Aorta (tissue), 5 donors: ENCODE measurements at places on chromosomes 5 and 9. TPM values are rescaled to one million over a fixed set of nuclear protein-coding genes. Genes with fewer than 3 reads are reported as not detected.

DNA sequence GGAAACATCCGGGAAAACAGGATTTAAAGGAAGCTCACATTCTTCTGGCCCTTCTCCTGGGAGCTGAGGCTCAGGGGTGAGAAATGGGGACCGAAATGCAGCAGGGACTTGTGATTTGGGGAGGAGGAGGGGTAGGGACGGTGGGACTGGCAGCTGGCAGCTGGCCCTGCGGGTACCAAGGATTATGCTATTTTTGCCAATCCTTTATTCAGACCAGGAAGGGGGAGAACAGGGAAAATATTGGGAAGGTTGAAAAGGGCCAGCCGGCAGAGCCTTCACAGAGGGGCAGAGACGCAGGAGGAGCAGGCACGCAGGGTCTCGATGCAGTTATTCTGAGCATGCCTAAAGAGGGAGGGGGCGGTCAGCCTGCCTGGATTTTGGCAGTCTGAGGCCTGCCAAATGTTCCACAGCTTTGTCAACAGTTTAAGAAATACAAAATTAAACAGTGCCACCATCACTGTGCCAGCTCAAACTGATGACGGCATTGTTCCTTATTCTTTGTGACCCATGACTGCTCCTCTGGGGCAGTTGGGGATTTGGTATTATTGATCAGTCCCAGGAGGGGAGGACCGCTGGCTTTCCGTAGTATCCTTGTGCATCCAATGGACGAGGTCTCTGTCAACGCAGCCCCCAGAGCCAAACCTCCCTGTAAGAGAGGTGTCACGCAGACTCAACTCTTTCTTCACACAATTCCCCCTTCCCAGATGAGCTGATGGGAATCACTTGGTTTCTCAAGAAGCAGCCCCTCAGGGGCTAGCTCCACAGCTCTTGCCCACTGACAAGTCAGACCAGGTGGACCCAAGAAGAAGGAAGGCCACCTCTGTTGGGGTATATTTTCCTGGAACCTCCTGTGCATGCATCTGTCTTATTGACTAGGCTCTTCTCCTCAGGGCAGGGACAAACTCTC lies 553.3 kb downstream of the BNC2 start:
- DNase-seq, result no peak

GRCh38 chr9:93958819-93959682 lies 3.9 kb upstream of the BARX1 start:
- no peak for DNase-seq

- no peak for DNase-seq
These were observed 784 bp upstream of the MSANTD3 start for GRCh38 chr9:100426189-100426529.

- no peak for DNase-seq
These were observed 8.6 kb upstream of the SV2C start for GRCh38 chr5:76074487-76075065.

DNA sequence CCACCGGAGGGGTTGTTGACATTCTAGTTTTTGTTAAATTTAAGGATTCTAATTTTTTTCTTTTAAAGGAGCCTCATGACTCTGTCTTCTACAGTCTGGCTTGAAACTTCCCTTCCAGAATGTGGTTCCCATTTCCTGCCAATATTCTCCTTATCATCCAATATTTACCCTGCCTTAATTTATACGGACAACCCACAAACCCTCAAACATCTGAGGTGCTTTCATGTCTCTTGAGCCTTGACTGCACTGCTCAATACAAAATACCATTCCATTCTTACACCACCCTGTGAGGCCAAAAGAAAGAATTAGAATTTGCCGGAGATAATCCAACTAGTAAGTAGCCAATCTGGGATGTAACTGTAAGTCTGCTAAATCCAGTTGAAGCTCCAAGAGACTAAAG lies 346.5 kb downstream of the SPOCK1 start:
- DNase-seq, result no peak

- no peak for DNase-seq
These were observed 19.9 kb downstream of the KIAA1958 start for GRCh38 chr9:112506571-112506970.

Gene CCDC171
- 0.13 TPM for polyA plus RNA-seq
